ENCODE measurements at places on chromosomes 2 and 18.

DNA sequence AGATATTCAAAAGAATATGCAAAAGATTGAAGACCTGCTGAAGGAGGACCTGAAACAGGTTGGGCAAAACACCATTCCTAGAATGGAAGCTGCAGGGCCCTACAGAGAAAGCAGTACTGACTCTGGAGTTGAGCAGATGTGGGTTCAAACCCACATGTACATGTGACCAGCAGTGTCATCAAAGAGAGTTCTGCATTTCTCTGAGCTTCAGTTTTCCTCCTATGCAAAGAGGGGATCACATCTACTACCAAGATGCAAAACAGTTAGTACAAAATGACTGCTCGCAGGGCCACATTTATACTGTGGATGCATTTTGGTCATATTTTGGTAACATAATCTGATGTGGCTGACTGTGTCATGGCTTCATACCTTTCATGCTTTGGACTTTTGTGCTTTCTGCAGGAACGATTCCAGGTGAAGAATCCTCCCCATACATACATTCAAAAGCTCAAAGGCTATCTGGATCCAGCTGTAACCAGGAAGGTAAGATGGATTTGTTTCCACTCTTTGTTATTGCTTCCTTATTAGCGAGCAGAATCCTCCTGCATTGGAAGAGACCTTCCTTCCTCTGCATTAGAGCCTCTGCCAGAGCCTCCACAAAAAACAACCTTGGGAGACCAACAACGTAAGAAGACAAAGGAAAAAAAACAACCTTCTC is 174.8 kb downstream of the PRPF40A start:
- peak; percentile 52 for DNase-seq

DNA sequence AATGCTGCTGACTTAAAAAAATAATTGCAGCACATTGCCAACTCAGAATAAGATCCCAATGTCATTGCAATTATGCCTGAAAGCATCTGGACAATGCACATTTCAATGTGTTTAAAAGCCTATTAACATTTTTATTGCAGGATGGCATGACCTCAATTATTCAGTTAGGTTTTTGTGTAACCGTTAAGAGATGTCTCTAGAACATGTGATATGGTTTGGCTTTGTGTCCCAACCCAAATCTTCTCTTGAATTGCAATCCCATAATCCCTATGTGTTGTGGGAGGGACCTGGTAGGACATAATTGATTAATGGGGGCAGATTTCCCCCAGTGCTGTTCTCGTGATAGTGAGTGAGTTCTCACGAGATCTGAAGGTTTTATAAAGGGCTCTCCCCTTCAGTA is 43.2 kb upstream of the ZC3H15 start:
- DNase-seq: no peak

GRCh38 chr2:70525032-70525431 is 28.6 kb downstream of the TGFA start:
- DNase-seq: no peak

DNA sequence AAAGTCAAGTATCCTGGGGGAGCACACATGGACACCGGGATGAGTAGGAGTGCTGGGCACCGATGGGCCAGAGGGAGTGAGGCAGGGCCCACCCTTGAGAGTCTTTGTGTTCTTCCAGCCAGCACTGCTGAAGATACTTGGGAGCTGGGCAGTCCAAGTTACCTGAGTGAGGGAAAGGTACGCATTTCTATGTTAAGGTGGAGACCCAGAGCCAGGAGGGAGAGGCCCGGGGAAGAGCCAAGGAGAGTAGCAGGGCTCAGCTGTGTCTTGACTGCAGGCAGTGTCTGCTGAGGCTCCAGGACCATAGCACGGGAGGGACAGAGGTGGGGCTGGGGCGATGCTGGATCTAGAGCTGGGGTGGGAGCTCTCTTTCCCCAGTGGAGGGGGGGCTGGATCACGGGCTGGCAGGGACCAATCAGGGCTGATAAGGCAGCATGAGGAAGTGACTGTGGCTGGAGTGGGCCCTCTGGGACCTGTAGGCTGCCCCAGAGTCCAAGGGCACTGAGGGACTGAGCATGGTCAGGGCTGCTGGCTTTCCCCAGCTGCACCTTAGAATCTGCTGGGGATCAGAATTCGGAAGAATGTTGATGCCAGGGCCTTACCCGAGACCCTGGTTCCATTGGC is 289.2 kb downstream of the PHLPP1 start:
- DNase-seq: no peak

DNA sequence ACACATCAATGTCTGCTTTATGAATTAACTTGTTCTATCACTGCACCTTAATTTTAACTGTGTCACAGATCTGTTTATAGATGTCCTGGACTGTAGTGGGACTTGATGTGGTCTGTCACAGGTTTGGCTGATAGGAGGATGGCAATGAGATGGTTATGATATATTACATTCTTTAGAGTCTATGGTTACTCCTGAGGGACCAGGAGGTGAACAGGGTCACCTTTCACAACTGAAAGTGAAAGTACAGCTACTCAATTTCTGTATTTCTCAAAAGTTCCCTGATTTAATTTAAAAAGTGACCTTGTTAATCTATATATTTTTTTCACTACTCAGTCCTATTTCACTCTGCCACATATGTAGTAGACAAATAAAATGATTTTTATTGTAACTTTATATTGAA is 1284.1 kb upstream of the GYPC start:
- DNase-seq: no peak

DNA sequence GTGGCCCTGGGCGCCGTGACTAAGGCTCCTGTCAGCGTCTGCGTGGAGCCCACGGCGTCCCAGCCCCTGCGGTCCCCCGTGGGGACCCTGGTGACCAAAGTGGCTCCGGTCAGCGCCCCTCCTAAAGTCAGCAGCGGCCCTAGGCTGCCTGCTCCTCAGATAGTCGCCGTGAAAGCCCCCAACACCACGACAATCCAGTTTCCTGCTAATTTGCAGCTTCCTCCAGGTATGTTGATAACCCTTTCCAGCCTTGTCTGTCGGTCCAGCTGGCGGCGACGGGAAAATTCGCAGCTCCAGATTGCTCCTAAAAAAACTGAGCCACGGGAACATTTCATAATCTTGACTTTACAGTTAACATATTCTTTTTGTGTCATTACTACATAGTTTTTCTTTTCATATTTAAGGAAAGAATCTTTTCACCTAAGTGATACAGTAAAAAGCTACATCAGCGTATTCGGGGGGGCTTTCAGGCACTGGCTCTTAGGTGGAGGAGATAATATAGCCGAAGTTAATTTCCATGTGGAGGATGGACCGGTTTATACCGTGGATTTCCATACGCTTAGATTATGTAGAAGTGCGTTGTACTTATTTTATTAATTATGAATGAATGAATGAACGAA is 916 bp downstream of the TAF4B start:
- no peak for DNase-seq

- DNase-seq: no peak
These were observed 9.3 kb downstream of the GPN1 start for GRCh38 chr2:27638037-27638637.

DNA sequence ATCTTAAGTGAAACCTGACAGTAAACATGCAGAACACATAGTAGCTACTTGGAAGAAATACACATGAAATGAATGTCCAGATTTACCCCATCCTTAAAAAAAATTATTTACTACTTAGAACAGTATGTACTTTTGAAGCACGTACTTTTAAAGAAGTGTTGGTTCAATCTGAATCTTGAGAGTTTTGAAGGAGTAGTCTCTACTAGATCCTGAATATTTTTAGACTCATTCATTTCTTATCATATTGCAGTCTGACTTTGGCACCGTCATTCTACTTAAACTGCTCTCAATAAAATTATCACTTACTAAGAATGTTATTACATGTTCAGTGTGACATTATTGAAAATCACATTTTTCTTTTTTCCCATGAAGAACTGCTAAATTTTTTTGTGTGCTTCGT is 187.8 kb downstream of the DPP4 start:
- no peak for DNase-seq

DNA sequence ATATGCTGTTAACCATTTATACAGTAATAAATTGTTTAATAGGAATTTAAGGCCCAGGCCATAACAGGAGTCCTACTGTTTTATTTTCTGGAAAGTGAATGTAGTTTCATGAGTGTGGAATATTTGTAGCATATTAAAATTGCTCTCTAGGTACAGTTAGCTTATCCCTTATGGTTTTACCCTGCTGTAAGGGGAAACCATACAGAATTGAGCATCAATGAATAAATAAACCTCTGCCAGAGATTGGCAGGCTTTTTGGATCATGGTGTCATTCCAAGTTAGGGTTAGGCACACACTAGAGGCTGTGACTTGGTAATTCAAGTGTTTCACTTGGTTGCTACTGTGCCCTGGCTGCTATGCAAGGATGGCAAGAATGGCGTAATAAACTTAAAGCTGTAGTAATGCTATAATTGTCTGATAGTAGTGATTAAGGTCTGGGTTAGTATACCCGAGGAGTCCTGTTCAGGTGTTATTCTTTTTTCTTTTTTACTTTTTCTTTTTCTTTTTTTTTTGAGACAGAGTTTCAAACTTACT is 30.4 kb downstream of the BMPR2 start:
- DNase-seq: no peak

DNA sequence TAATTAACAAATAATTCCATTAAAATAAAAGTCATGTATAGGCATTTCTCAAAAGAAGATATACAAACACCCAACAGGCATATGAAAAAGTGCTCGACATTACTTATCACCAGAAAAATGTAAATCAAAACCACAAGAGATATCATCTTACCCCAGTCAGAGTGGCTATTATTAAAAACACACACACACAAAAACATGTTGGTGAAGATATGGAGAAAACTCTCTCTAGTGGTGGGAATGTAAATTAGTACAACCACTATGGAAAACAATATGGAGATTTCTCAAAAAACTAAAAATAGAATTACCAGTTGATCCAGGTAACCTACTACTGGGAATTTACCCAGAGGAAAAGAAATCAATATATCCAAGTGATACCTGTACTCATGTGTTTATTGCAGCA is 966.3 kb upstream of the POU3F3 start:
- DNase-seq: no peak

- DNase-seq: no peak
These were observed 654 bp downstream of the COMMD1 start for GRCh38 chr2:61906186-61906470.

DNA sequence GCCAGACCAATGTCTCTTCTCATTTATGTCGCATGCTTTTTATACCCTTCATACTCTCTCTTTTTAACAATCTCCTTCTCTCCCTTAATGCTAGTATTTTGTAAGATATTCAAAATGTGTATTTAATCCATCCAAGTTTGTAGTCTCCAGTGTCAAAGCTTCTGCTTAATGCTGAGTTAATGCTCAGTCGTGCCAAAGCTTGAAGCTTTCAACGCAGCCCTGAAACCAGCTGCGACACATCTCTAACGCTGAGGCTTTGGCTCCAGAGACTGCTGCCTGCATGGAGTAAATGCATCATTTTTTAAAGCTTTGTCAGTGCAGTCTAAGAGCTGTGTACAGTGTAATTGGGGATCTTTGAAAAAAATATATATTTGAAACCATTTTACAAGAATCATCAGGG is 2108.8 kb upstream of the PIK3C3 start:
- DNase-seq: no peak

- DNase-seq: no peak
These were observed 1.8 kb downstream of the ENOSF1 start for GRCh38 chr18:710418-711300.

DNA sequence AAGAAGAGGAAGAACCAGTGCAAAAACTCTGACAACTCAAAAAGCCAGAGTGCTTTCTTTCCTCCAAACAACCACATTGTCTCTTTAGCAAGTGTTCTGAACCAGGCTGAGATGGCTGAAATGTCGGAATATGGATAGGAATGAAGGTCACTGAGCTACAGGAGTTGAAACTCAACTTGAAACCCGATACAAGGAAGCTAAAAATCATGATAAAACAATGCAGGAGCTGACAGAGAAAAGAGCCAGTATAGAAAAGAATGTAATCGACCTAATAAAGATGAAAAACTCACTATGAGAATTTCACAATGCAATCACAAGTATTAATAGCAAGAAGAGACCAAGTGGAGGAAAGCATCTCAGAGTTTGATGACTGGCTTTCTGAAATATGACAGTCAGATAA is 15.0 kb upstream of the EIF2AK3 start:
- no peak for DNase-seq

GRCh38 chr2:162072976-162073887 is 783 bp downstream of the DPP4 start:
- DNase-seq: no peak

DNA sequence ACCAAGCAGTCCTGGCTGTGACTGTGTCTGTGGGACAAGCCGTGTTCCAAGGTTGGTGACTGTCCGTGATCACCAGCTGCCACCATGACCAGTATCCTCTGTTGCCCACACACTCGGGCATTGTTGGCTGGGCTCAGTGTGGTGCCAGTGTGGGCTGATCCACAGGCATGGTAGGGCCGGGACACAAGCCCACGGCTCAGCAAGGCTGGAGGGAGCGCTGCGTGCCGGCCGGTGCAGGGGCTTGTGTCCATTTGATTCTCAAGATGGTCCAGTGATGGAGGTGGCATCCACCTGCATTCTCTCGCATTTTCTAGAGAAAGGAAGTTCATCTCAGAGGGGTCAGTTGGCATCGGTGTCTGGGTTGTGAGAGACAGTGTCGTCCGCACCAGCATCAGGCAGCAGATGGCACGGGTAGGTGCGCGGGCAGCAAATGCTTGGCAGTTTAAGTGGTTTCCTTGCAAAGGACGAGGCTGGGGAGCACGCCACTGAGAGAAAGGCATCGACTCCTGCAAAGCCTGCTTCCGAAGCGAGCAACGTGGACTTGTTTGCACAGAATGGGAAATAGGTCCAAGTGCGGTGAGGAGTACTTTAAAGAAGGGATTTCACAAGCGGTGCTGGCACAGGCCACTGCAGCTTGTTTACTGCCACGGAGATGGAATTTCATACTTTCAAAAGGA is 20.9 kb downstream of the TWIST2 start:
- DNase-seq: no peak

- peak; percentile 95 for DNase-seq
These were observed at the start of gene IL1RN for GRCh38 chr2:113126845-113127645. TSS of gene IL1RN (plus strand) at chr2:113127598. CDS start at chr2:113127625, 27 bp downstream.

GRCh38 chr18:5030636-5031035 is 166.4 kb downstream of the AKAIN1 start:
- DNase-seq: no peak

DNA sequence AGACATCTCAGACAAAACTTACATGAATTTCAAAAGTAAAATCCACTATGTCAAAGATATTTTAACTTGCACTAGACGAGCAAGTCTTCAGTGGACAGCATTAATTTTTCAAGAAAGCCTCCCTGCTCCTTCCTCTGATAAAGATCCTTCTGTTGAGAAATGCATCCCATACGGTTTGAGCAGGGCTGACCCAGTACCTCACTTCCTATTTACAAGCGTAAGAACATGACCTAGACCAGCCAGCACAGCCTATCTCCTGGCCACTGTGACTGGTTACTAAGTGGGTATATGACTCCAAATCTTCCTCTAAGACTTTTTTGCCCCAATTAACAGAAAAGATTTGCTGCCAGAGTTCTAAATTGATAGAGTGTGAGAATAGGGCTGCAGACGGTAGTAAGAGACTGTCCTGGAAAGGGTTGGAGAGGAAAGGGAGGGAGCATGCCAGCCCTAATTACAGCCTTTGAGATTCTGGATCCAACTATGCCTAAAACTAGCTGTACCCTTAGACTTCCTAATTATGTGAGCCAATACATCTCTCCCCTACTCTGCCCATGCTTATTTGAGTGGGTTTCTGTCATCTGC is 108.4 kb downstream of the PRELID3A start:
- DNase-seq: peak; percentile 35

- no peak for DNase-seq
These were observed 281.8 kb downstream of the GULP1 start for GRCh38 chr2:188573453-188573852.

- DNase-seq: peak; percentile 73
These were observed 14.8 kb upstream of the SMAD2 start for GRCh38 chr18:47944972-47945852.

Data from inflammatory macrophage (primary cell).